ENCODE measurements at places on chromosomes 11 and 22. TPM values are rescaled to one million over a fixed set of nuclear protein-coding genes. Genes with fewer than 3 reads are reported as not detected.

DNA sequence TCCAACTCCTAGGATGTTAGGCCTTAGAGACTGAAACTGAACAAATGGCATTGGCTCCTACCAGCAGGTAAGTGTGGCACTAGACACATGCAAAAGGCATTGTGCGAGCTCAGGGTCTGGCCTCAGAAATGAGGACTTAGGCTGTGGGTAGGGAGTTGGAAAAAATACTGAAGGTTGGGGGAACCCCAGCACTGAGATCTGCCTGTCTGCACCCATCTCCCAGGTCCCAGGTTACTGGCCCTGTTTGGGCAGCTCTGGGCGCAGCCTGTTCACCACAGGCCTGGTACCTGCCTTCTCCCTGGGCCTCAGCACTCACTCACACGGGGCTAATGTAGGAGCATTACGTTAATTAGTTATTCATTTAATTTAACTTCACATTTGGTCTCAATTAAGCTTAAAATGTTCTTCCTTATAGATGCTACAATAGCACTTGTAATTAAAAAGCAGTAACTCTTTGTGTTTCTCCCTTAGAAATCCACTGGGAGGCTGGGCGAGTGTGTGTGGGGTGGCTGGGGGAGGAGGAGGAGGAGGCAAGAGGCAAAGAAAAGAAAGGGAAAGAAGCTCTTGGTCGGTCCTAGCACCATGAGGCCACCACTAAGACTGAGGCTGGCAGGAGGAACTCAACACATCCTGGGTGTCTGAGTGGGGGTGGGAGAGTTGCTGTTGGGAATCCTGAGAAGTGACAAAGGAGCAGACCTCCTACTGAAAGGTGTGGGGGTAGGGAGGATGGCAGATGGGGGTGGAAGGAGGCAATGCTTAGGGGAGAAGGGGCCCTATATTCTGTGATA is 19.4 kb downstream of the TMEM218 start:
- DNase-seq = no peak

DNA sequence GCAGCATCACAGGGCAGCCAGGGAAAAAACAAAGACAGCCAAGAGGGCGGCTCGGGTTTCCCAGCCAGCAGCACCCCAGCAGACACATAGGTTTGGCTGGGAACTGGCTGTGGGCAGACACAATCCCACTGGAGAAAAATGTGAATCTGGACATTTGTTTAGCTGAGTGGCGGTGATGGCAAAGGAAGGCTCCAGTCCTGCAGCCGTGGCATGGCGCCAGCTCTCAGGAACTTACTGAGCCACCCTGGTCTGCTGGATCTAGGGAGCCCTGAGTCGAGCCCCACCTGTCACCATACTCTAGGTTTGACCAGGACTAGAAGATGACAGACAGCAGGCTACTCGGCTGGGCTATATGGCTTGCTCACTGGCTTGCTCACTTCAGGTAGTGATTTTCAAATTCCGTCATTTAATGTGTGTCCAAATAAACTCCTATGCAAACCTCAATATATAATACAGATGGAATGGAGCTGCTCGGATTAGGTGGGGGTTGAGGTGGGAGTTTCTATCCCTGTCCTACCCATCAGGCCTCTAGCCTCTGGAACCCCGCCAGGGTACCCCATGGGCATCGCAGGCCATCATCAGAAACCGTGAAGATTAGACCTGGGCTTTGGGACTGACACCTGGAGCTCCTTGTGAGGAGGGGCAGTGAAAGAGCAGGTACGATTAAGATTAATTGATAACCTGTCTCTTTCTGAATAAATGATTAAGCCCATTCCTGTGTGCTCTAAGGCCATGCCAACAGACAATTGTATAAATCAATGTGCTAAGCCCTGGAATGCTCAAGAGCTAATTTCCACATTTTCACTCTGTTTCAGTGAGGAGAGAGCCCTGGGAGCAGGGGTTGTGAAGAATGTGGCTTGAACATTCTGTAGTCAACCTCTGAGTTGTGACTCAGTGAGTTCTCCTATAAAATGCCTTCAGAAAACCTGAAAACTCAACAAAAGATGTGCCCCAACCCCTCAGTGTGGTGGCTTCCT is 42.5 kb downstream of the GALNT18 start:
- no peak for DNase-seq

GRCh38 chr11:60899046-60899936 is 7.1 kb downstream of the PRPF19 start:
- DNase-seq = no peak

DNA sequence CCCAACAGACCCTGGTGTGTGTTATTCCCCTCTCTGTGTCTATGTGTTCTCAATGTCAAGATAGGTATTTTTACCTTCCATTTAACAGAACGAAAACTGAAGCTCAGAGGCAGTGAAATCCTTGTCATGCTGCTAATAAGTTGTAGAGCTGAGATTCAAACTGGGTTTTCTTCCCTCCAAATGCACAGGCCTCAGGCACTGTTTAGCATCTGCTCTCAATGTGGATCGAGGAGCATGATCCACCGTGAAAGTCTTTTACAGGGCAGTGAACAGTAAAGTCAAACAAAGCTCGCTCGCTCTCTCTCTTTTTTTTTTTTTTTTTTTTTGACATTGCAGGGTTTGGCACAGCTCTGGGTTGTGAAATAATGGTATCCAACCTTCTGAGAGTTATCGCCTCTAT is 401.0 kb upstream of the SYN3 start:
- no peak for DNase-seq

- DNase-seq = no peak
These were observed 31.1 kb downstream of the MRGPRX4 start for GRCh38 chr11:18203723-18204122.

DNA sequence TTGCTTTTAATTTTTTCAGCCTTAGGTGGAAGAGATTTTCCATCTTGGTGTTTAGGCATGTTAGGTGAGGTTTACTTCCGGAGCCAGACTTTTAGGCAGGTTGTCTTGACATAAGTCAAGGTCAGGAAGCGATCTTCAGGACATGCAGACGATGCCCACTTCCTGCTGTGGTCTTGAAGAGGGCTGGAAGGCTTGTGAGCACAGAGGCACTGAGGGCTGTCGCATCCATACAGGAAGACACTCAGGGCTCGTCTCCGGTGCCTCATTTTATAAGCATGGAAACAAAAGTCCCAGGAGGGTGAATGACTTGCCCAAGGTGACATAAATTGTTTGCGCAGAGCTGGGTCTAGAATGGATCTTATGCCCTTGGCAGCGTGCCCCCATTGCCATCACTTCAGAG is 30.8 kb downstream of the MARK2 start:
- DNase-seq = no peak

- no peak for DNase-seq
These were observed 3.0 kb downstream of the GAL start for GRCh38 chr11:68687311-68687710.

GRCh38 chr11:65297026-65297672 is 17.5 kb upstream of the CDC42EP2 start:
- no peak for DNase-seq

GRCh38 chr11:65109231-65110198 is 2.2 kb upstream of the TM7SF2 start:
- DNase-seq = no peak

- no peak for DNase-seq
These were observed 46.8 kb downstream of the PPP2R1B start for GRCh38 chr11:111719379-111719778.

DNA sequence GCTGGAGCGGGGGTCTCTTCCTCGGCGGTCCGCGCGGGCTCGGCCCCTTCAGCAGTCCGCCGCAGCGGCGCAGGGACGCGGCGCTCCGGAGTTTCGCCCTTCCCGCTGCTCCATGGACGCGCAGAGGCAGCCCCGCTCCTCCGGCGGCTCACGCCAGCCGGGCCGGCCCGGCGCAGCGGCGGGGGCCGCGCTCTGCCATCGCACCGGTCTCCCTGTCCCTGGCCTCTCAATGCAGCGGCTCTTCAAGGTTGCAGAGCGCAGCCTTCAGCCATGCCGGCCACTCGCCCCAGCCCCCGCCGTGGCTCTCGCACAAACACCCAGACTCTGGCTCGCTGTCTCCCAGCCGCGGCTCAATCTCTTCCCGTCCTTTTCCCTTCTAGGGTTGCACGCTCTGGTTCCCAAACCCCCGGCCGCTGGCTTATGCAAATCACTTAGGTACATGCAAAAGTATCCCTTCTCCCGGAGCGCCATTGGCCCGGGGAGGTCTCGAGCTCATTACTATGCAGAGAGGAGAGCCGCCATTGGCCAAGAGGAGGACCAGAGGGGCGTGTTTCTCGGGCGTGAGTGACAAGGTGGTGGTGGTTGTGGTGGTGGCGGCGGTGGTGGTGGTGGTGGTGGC is at the start of gene LGR4:
LGR4 (minus strand) TSS at position 393 of the 619 bp plus-strand sequence. CDS start 488 bp downstream, outside the sequence.
- peak; percentile 97 for DNase-seq

- DNase-seq = no peak
These were observed 57.1 kb downstream of the FAM181B start for GRCh38 chr11:82676483-82677094.

DNA sequence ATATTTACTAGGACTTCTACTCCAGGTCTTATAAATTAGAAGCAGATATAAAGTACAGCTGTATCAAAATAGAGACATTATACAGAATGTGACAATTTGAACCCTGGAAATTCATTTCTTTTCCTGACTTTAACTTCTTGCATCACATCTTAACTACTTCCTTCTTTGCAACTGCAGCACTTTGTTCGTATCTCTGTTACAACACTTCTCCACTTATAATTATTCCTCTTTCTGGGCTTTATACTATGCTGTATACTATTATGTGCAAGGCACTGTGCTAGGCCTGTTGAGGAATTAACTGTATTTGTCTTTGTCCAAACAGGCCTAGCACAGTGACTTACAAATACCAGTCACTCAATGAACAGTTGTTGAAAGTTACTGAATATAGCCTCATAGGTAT is 1.8 kb upstream of the SLC36A4 start:
- DNase-seq = no peak

DNA sequence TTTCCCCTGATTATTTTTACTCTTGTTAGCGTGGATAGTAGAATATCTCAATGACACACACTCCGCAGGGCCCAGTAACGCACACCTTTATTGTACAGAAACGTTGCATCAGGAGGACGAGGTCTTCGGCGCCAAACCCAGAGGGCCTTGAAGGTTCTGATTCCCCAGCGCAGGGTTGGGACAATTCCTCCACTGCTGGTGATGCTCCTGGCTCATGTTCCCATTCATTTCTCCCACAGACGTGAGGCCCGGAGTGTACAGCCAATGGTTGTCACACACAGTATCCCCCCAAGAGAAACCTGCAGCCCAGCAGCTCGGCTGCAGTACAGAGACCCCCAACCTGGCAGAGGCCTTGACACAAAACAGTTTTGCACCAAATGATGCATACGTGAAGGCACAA is 6.1 kb upstream of the ANO1 start:
- DNase-seq = no peak

DNA sequence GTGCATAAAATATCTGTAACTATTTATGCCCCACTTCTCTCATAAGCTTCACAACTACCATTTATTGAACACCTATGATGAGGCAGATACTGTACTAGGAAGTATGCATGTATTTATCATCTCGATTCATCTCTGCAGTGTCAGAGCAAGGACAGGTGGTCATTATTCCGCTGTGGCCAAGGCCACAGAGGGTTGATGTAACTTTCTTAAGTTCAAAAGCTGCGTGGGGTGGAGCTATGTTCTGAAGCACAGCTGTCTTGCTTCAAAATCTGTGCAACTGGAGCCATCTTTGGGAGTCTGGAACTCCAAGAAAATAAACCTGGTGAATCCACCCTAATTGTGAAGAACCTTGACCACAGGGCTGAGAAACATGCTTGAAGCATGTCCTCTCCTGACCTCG is 60.2 kb upstream of the HMGXB4 start:
- DNase-seq = no peak

DNA sequence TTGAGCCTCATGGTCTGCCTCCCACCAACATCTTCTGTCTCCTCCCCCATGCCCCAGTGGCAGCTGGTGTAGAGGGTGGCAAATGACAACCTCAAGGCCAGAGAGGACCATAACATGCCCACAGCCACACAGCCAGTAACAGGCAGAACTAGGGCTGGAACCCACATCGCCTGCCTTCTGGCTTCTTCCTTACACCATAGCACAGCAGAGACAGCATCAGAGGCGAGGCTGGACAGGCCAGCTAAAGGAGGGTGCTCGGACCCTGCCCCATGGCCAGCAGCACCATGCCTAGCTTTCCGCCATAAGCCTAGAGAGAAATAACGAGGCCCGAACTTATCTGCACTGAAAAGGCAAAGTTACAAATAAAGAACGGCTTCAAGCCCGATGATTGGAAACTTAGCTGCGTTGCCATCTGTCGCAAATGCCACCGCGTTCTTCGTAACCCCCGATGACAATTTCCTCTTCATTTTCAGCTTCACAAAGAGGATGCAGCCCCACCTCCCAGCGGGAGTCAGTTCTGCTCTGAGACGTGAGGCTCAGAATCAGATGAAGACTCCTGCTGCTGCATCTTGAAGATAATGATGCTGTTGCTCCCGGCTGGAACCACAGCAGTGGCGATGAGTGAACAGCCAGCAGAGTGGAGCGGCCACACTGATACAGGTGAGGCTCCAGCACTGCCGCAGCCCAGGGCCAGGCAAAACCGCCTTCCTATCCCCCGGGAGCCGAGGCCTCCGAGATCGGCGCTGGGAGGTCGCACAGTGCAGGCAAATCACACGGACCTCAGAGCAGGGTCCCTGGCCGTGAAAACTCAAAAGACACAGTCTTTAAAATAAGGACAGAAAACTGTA is 73.8 kb upstream of the RTL6 start:
- no peak for DNase-seq

GRCh38 chr22:37563153-37564081 is 3.1 kb downstream of the CDC42EP1 start:
- peak; percentile 96 for DNase-seq

DNA sequence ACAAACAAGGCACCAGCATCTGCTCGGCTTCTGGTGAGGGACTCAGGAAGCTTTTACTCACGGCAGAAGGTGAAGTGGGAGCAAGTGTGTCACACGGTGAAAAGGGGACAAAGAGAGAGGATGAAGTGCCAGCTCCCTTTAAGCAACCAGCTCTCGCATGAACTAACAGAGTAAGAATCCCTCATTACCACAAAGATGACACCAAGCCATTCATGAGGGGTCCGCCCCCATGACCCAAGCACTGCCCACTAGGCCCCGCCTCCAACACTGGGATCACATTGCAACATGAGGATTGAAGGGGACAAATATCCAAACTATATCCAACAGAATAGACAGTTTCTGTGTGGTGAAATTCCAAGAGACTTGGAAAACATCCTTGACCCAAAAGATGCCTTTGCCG is 198.2 kb upstream of the POU2AF2 start:
- no peak for DNase-seq

- DNase-seq = no peak
These were observed 81.4 kb downstream of the TIMP3 start for GRCh38 chr22:32882774-32883530.

SSTR3 gene
- not detected for total RNA-seq

SLC22A25 gene
- not detected for total RNA-seq

TESMIN gene
- total RNA-seq = not detected

TREH gene
- not detected for total RNA-seq

KCNK7 gene
- not detected for total RNA-seq

MYOD1 gene
- not detected for total RNA-seq

ZFPL1 gene
- total RNA-seq = 93.6 TPM

PAX6 gene
- not detected for total RNA-seq
